ENCODE measurements at places on chromosomes 2 and 18.

GRCh38 chr18:50494569-50494968, 65.3 kb upstream of the MAPK4 start:
- DNase-seq = no peak

GRCh38 chr2:96423291-96423690, 81.9 kb downstream of the NEURL3 start:
- DNase-seq = no peak

DNA sequence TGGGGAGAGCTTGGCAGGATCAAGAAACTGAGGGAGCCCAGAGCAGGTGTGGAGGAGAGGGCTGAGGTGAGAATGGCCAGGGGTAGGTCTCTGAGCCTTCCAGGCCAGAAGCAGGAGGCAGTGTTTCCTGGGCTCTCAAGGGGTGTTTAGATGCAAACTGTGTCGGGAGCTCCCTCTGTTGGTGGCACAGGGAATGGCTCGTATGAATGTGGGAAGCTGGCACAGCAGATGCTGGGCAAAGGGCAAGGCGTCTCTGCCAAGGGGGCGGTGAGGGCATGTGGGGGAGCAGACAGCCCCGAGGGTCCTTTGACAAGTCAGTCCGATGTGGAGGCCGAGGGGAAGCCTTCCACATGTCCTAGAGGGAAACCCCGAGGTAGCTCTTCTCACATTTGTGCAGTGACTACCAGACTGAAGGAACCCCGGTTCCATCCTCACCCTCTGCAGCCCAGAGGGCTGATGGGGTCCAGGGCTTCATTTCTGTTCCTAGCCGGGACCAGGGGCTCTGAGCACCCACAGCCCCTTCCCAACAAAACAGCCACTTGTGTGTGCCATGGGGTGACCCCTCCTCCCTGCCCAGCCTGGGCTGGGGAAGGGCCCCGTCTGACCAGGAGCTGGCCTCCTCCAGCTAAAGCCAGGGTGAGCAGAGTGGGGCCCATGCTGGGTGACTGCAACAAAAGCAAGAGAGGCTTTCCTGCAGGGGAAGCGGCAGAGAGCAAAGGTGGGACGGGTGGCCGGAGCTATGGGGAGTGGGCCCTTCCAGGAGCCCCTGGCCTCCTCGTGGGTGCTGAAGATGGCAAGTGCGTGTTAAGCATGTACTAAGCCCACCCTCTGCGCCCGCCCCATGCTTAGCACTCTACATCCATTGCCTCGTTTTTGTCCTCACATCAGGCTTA, 103.4 kb downstream of the SEPTIN10 start:
- DNase-seq = peak; percentile 64

- DNase-seq = no peak
Measured at GRCh38 chr2:121219866-121220265, 65.1 kb downstream of the TFCP2L1 start.

- no peak for DNase-seq
Measured at GRCh38 chr2:50397992-50398765, 633.8 kb downstream of the NRXN1 start.

GRCh38 chr2:232352511-232353091, 25.9 kb upstream of the ALPP start:
- no peak for DNase-seq

GRCh38 chr2:149894760-149895159, 307.2 kb upstream of the MMADHC start:
- DNase-seq = no peak

GRCh38 chr2:101081375-101081907, 69.7 kb downstream of the TBC1D8 start:
- DNase-seq = no peak

- peak; percentile 48 for DNase-seq
Measured at GRCh38 chr2:11777066-11777782, 30.8 kb downstream of the LPIN1 start.

- DNase-seq = no peak
Measured at GRCh38 chr2:110766291-110766690, 33.9 kb downstream of the ACOXL start.
